Smooth muscle cell of bladder (primary cell): ENCODE measurements at places on chromosomes 12 and 14. TPM values are rescaled to one million over a fixed set of nuclear protein-coding genes. Genes with fewer than 3 reads are reported as not detected.

Gene FOXM1
- total RNA-seq = 1.7 and 1.8 TPM in 2 replicates

Gene TRIM9
- under 0.01 and 0.18 TPM in 2 replicates for total RNA-seq

Gene SPTB
- 0.14 TPM in 1 of 2 replicates, not detected in the other for total RNA-seq

Gene CLEC2A
- total RNA-seq = not detected in 2 replicates

Gene CCDC196
- total RNA-seq = not detected in 2 replicates

Gene NPFF
- not detected in 2 replicates for total RNA-seq

Gene NABP2
- 21.9 and 22.6 TPM in 2 replicates for total RNA-seq

Gene NEUROD4
- not detected in 2 replicates for total RNA-seq

Gene FAIM2
- total RNA-seq = 5.4 and 5.5 TPM in 2 replicates

Gene CCDC88C
- 0.28 and 0.85 TPM in 2 replicates for total RNA-seq

Gene NDUFA12
- 87.1 and 95.3 TPM in 2 replicates for total RNA-seq

Gene BTBD6
- 31.9 and 41.1 TPM in 2 replicates for total RNA-seq

Gene TMEM233
- total RNA-seq = 0.14 and 0.37 TPM in 2 replicates

Gene GUCY2C
- total RNA-seq = not detected in 2 replicates

Gene MIA2
- 11.9 and 14.5 TPM in 2 replicates for total RNA-seq

Gene FITM1
- under 0.01 TPM in 1 of 2 replicates, not detected in the other for total RNA-seq

Gene IAPP
- total RNA-seq = not detected in 2 replicates

Gene DACT1
- total RNA-seq = 44.8 and 78.7 TPM in 2 replicates

Gene APAF1
- total RNA-seq = 16.1 and 18.4 TPM in 2 replicates

Gene ACOT2
- total RNA-seq = 29.3 and 38.5 TPM in 2 replicates

Gene OR4M1
- total RNA-seq = not detected in 2 replicates

Gene TAS2R50
- total RNA-seq = 2.1 and 2.4 TPM in 2 replicates
